ENCODE measurements at places on chromosomes 4 and X.

DNA sequence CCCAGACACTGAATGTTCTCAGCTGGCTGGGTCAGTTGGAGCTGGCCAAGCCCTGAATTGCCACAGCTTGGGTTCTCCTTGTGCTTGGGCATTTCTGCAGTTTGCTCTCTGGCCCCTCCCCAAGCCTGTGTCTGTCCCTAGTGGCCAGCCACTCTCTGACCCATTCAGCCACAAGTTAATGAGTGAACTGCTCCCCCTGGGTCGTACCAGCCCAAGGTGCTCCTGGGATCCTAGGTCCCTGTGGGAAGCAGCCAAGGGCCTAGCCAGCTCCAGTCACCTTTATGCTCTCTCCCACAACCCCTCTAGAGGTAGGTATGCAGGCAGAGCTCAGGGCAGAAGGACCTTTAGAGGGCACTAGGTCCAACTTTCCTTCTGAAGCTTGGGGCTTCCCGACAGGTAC lies 51.5 kb downstream of the STARD8 start:
- no peak for DNase-seq

GRCh38 chrX:45845142-45845541 lies 644.5 kb upstream of the DIPK2B start:
- DNase-seq, result peak; percentile 13

DNA sequence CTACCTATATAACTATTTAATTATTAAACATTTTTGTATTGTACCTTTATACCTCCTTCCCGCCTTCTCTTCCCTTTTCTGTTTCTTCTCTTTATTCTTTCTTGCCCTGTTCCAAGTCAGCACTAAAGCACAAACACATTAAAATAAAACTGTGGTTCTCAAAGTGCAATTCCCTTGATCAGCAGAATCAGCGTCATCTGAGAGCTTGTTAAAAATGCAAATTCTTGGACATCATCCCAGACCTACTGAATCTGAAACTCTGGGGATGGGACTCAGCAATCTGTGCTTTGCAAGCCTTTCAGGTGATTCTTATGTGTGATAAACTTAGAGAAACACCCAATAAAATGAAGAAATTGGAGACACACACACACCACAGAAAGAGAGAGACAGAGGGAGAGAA lies 178.4 kb upstream of the BMP3 start:
- DNase-seq, result no peak

GRCh38 chrX:1389181-1389992 lies 2.5 kb downstream of the SLC25A6 start:
- no peak for DNase-seq

DNA sequence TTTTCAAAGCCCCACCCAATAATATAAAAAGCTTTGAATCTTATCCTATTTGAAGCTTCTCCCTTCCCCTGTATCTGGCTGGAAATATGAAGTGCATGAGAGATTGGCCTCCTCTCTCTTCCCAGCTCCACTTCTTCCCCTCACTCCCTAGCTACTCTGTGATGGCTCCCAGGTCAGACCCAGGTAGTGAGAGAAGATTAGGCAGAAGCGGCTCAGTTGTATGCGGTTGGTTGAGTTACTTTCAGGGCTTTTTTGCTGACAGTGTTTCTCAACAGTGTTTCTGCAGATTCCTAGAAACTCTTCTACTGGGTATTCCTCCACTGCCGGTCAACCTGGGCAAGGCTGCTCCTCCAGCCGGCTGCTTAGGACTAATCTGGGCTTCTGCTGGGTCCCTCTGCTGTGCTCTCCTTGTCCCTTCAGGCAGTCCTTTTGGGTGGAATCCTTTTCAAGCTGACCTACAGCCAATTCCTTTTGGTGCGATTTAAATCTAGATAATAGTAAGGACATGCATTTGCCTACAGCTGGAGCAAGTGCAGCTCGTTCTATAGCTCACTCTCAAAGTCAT lies 87.4 kb upstream of the SLC7A11 start:
- DNase-seq, result no peak

DNA sequence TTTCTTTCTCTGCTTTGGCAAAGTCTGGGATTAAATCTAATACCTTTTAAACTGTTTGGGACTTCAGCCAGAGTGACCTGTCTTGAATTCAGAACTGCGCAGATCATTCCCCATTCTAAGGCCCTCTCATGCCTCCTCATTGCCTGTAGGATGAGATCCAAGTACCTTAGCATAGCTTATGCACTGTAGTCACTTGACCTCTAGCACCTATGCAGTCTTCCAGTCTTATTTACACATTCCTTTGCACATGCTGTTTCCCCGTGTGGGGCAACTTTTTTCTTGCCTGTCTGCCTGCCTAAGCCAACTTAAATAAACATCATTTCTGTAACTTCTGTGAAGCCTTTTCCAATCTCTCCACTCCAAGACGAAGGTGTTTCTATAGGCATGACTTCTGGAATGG lies 68.4 kb downstream of the AR start:
- DNase-seq, result no peak

GRCh38 chr4:79445371-79445781 lies 37.3 kb upstream of the GK2 start:
- no peak for DNase-seq

GRCh38 chr4:123398066-123398852 lies 1.7 kb downstream of the SPRY1 start:
- DNase-seq, result peak; percentile 68

- no peak for DNase-seq
Observed at GRCh38 chrX:68727696-68728095, 80.2 kb downstream of the STARD8 start.

DNA sequence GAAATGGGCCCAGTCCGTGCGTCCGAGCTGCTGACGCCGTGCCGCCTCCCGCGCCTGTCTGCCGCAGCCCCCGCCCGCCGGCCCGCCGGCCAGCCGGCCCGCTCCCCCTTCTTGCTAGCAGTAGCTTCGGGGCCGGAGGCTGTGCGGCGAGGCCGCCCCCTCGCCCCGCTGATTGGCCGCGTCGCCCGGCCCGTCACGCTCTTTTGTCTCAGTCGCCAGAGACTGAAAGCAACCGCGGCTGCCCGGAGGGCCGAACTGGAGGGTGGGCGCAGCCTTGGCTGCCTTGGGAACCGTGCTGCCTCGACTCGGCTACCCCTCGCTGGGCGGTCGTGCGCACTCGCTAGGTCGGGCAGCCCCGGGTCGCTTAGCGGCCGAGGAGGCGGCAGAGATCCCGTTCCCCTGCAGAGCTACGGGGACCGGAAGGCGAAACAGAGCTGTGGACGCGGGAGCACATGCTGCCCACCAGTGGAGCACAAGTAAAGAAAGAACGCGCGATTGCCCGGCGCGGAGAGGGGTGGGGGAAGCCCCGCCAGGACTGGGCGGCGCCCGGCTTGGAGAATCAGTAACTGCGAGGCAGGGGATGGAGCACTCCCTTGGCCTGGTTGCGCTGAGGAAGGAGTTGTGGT lies at the start of gene ZCCHC18:
TSS of gene ZCCHC18 (plus strand) at position 198 of the 626 bp plus-strand sequence. CDS start 1,589 bp downstream, outside the sequence.
- peak; percentile 33 for DNase-seq

DNA sequence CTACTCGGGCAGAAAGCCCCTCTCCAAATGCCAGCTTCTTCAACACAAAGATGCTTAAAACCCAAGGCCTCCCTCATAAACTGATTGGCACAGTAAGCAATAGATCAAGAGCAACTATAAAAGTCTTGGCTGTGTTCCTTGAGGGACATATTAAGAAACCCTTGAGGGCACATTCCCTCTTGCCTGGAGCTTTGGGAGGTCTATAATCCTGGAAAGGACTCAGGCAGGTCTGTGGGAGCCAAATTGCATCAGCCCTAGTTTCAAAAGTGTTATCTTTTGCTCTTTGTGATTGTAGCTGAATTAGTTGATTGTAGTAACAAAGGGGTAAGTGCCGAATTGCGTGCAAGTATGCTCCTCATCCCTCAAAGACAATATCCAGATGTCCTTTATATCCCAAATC lies 18.6 kb upstream of the SETD7 start:
- no peak for DNase-seq

DNA sequence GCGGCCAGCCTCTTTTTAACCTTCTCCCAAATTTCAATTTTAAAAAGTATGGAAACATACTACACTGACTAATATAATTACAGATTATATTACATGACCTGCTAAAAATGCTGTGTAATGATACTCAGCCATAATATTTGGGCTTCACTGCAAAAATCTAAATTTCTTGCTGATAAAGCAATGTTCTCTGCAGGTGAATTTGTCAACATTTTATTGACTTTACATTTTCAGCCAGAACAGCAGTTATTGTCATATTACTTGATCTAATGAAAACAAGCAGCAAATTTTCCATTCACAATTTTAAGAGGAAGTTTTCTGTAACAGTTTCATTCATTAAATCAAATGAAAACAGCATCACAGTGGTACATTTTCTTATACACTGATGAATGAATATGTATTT lies 91.1 kb downstream of the FRYL start:
- DNase-seq, result no peak

- no peak for DNase-seq
Observed at GRCh38 chr4:119897260-119897659, 169.4 kb downstream of the MAD2L1 start.

GRCh38 chr4:54746218-54746617 lies 88.5 kb downstream of the KIT start:
- DNase-seq, result no peak

- no peak for DNase-seq
Observed at GRCh38 chr4:147769386-147769785, 37.5 kb downstream of the ARHGAP10 start.

GRCh38 chr4:139647184-139647583 lies 18.4 kb upstream of the MGST2 start:
- no peak for DNase-seq

GRCh38 chr4:52659722-52660261 lies 691 bp upstream of the USP46 start:
- peak; percentile 13 for DNase-seq

GRCh38 chrX:104833401-104833800 lies 267.4 kb downstream of the IL1RAPL2 start:
- no peak for DNase-seq

DNA sequence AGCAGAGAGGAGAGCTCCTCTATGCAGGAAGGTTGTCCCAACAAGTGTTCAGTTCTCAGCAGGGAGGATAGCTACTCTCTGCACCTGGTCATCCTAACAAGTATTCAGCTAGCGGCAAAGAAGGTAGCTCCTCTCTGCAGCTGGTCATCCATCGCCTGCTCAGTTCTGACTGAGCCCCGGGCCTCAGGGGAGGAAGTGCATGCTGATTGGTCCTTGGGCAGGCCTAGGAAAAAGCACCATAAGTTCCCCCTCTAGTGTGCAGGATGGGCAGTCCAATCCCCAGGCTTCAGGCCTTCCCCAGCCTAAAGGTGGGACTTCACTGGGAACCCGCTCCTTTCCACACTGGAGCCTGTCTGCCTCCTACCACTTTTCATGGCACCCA lies 4.4 kb upstream of the FBXW7 start:
- peak; percentile 28 for DNase-seq

DNA sequence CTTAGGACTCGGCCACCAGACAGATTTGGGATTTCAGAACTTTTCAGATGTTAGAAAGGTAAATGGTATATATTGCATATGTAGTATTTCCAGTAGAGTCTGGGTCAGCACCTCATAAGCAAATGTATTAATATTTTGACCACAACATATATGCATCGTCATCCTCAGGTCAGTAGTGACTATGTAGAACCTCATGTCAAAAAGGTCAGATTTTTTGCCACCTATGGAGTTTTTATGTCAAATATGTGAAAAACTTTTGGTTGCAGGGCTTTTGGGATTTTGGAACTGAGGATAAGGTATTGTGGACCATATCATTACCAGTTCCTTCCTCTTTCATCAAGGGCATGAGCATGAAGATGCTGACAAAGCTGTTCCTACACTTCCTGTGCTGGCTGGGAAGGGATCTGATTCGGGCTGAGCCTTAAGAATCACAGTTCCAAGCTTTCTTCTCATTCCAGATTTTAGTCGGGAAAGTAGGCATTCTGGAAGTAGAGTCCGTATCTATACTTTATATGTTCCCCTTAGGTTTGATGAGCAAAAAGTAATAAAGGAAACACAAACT lies 183.0 kb upstream of the PGRMC2 start:
- DNase-seq, result no peak

- no peak for DNase-seq
Observed at GRCh38 chr4:16636912-16637630, 261.4 kb downstream of the LDB2 start.

- no peak for DNase-seq
Observed at GRCh38 chr4:8278421-8279287, 9.1 kb downstream of the HTRA3 start.

DNA sequence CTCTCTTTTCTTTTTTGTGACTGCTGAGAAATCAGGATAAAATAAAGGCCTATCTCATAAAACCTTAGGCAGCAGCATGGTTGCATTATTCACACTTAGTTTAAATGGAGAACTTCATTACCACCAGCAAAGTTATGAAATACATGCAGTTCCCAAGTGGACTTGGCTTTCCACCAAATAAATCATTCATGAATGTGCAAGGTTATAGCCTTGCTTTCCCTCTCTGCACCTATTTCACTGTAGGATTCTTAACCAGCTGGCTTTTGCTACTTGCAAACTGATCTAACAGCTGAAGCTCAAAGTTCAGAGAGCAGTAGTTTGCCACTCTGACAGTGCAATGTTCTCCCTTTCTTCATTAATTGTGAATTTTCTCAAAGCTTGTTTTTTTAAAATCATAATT lies 140.1 kb upstream of the SMIM31 start:
- no peak for DNase-seq

GRCh38 chr4:106369456-106370060 lies 980 bp upstream of the GIMD1 start:
- DNase-seq, result peak; percentile 41

DNA sequence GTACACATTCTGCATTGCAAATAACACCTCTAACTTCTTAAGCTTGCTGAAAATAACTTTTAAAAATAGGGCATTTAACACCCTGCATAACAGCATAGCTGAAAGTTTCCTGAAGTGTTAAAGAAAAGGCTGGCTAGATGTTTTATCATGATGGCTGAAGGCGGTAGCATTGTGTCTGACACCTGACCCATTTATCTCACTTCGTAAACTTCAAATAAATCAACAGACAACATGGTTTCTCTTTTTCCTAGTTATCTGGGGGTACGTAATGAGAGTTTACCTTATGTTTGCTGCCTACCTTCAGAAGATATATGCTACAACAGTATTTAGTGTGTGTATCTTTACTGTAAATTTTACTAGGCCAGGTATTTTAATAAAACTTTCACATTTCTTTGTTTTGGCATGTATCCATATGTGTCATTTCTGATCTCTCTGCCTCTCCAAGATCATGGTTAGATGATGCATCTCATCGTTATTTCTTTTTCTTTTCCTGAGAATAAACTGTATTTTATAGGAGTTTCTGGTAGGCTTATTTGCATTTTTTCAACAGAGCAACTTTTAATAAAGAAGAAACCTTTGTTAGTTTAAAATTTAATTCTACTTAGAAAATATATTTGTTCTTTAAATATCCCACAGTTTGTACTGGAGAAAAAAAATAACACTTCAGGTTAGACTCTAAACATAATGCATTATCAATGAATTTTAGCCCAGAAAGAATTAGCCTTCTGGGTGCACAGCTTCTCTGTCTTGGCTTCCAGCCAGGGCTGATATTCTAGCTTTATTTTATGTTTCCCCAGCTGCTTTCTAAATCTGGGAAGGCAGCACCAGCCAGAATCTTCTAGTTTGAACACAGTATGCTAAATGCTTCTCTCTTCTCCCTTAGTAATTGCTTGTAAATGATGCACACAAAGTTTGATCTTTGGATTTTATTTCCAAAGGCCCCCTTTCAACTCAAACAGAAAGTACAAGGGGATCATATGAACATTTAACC lies 2.9 kb downstream of the NDST4 start:
- DNase-seq, result no peak

All from activated naive CD4-positive, alpha-beta T cell treated with anti-CD3 and anti-CD28 coated beads for 36 hours (primary cell).